ENCODE measurements at places on chromosomes 5 and 9. TPM values are rescaled to one million over a fixed set of nuclear protein-coding genes. Genes with fewer than 3 reads are reported as not detected.

DNA sequence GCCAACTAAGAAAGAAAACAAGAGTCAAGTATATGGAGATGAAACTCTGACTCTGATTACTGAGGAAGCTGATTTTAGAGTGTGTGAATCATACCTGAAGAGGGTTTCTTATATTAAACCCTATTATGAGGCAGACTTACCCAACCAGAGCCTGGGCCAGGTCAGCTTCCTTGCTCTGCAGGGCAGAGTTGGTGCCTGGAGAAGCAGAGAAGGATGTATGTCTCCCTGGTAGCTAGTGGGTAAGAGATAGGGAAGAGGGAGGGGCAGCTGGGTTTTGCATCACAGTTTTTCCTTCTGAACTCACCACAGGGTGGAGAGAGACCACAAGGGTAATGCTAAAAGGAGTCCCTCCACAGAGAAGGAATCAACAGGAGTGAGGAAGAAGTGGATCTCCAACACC is 104.1 kb downstream of the CMYA5 start:
- DNase-seq = no peak

GRCh38 chr5:59174248-59174844 is 591.5 kb downstream of the RAB3C start:
- no peak for DNase-seq

- DNase-seq = no peak
Measured at GRCh38 chr5:126481243-126481642, 58.0 kb downstream of the GRAMD2B start.

DNA sequence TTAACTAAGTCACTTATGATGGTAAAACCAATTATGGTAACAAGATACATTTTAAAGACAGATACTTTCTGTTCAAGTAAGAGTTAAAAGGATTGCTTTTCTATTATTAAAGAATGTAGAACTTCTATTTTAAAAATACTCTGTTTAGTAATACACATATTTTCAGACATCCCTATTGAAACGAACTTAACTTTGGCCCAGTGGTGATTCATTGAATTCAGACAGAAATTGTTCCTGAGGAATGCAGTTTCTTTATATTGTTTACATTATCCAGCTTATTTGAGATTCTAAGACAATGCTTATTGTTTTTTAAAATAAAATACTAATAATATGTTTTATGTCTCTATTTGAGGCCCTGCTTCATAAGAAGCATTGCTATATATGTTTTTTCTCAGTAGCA is 816.4 kb downstream of the SEMA5A start:
- DNase-seq = no peak

- DNase-seq = no peak
Measured at GRCh38 chr5:1555011-1555807, 31.4 kb upstream of the LPCAT1 start.

- no peak for DNase-seq
Measured at GRCh38 chr9:73073337-73074175, 78.1 kb upstream of the ANXA1 start.

Gene ANKRD18A
- total RNA-seq = 3.4 TPM

Gene GABRB2
- 10.8 TPM for total RNA-seq

Gene INSL6
- not detected for total RNA-seq

Gene IFNK
- total RNA-seq = not detected

Data from spleen (tissue), 13 donors.